ENCODE measurements at places on chromosomes 5 and 9. TPM values are rescaled to one million over a fixed set of nuclear protein-coding genes. Genes with fewer than 3 reads are reported as not detected.

Gene RANBP6
- polyA plus RNA-seq, result 31.9 TPM

Gene SUSD3
- polyA plus RNA-seq, result 2.6 TPM

Gene PDE6A
- polyA plus RNA-seq, result 0.21 TPM

Gene PNPLA7
- polyA plus RNA-seq, result 3.8 TPM

Gene ANKRD18B
- 1.0 TPM for polyA plus RNA-seq

Gene PCDHGB3
- polyA plus RNA-seq, result 2.4 TPM

Gene LCN2
- polyA plus RNA-seq, result 0.80 TPM

Gene C9orf72
- 22.5 TPM for polyA plus RNA-seq

Gene DIPK1B
- 27.3 TPM for polyA plus RNA-seq

Measured in left renal pelvis (tissue), 4 donors.